ENCODE measurements at places on chromosomes 11 and 22. TPM values are rescaled to one million over a fixed set of nuclear protein-coding genes. Genes with fewer than 3 reads are reported as not detected.

GRCh38 chr11:32478277-32478731 lies 43.0 kb upstream of the WT1 start:
- DNase-seq: no peak

MRTFA gene
- 48.9 TPM for total RNA-seq

CD81 gene
- 211 TPM for total RNA-seq

FGF4 gene
- not detected for total RNA-seq

TIMP3 gene
- total RNA-seq: not detected

GRCh38 chr11:131661132-131661531 lies 290.7 kb downstream of the NTM start:
- DNase-seq: no peak

- DNase-seq: no peak
These were observed 12.3 kb downstream of the CBX6 start for GRCh38 chr22:38859581-38860282.

DNA sequence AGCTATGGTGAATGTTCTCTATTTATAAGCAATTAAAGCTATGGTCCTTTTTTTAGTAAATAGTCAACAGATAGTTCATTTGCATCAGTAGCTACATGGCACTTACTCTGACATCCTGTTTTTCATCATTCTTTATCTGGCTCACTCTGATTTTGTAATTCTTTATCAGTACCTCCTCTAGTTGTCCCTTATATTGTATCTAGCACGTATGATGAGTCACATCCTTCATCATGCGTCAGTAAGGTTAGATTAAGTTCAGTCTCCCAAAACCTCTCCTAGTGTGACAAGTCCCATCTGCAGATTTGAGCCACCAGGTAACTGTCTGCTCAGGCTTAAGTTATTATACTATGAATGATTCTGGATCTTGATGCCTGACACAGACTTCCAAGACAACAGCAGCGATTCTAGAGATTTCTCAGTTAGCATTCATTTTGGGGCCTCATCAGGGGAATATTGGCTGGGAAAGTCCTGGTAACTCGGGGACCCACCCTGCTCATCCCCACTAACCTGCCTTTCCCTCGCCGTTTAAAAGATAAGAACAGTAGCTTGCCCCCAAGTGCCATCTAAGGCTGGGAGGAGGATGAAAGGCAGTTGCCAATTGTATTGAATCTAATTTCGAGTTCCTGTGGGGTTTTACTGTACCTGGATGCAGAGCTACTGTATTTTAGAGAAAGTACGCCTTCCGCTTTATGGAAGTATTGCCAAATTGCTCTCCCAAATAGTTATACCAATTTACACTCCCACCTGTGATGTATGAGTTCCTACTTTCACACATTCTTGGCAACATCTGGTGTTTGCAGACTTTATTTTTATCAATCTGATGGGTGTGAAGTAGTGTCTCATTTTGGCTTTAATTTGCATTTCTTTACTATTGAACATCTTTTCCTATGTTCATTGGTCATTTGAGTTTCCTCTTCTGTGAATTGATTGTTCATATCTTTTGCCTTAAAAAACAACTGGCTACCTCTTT lies 55.9 kb downstream of the ZC3H12C start:
- DNase-seq: no peak

- DNase-seq: no peak
These were observed 128.0 kb downstream of the TENM4 start for GRCh38 chr11:79312617-79313529.

DNA sequence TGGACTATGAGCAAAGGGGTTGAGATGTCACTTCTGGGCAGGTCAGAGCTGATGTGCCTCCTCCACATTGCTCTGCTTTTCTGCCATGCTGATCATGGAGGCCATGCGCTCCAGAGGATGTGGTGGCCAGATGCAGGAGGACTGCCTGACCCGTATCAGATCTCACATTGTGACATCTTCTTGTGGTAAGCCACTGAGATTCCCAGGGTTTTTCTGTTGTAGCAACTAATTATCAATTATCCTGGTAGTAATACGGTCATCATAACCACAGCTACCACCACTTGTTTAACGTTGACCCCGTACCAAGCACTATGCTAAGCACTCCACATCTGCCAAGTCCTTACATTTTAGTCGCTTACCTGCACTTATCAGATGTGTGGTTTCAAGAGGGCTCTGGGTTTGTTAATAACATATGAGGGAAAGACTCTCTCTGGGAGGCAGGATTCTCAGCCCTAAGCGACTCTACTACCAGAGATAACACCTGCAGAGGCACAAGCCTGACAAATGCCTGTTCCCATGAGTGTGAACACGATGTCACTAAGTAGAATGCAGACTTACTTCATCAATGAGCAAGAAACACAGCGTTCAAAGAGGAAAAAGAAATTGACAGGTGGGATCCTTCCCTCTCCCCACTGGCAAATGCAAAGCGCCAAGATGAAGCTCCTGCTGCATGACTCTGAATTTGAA lies 63.6 kb upstream of the TIMP3 start:
- no peak for DNase-seq

VPS51 gene
- 133 TPM for total RNA-seq

GRCh38 chr11:33974804-33975203 lies 76.7 kb upstream of the CAPRIN1 start:
- DNase-seq: no peak

GRCh38 chr22:36946421-36947158 lies 33.2 kb downstream of the CSF2RB start:
- DNase-seq: no peak

DNA sequence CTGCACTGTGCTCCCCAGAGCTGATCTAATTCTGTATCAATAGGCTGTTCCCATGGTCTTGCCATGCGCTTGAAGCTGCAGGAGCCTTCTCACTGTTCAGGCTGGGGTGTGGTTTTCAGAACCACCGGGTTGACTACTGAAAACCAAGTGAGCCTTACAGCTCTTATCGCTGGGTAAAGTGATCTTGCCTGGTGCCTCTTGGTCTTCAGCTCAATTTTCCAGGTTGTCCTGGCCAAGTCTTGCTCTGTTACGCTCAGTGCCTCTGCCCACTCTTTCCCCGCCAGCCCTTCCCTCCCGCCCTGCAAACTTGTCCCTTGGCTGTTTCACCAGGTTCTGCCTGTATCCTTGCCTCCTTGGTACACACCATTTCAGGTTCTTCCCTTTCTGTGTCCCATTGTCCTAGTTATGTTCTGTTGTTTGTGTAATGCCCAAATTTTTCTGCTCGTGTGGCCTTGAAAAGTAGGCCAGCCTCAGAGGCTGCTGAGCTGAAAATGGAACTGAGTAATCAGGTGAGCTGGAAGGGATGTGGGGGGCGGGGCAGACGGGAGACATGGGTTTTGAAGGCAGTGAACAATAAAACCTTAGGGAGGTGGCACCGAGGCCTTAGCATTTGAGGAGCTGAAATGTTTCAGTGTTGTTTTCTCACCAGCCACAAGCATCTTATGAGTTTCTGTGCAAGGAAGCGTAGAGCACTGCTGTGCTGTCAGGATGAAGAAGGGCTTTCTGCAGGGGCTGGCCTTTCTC lies 11.2 kb downstream of the PEX26 start:
- DNase-seq: no peak

GNB1L gene
- total RNA-seq: 14.7 TPM

DNA sequence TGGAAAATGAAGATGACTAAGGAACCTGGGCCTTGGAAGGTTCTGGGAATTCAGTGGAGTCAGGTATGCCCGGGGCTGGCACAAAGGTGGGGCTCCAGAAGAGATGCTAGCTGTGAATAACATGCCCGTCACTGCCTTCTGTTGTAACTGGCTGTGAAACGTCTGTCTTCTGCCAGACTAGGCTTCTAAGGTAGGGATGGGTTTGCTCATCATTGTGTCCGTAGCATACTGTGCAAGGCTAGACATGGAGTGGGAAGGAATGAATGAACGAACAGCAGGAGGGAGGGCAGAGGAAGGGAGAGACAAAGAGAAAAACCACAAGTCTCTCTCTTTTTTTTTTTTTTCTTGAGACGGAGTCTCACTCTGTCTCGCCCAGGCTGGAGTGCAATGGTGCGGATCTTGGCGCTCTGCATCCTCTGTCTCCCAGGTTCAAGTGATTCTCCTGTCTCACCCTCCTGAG lies 327.4 kb downstream of the MN1 start:
- no peak for DNase-seq

- DNase-seq: no peak
These were observed 153.9 kb upstream of the C11orf58 start for GRCh38 chr11:16584569-16584968.

- DNase-seq: no peak
These were observed 26.9 kb downstream of the MICAL3 start for GRCh38 chr22:17997456-17997855.

- no peak for DNase-seq
These were observed 404.5 kb downstream of the LARGE1 start for GRCh38 chr22:33515795-33516194.

GRCh38 chr11:83051760-83052671 lies 19.7 kb downstream of the RAB30 start:
- no peak for DNase-seq

DNA sequence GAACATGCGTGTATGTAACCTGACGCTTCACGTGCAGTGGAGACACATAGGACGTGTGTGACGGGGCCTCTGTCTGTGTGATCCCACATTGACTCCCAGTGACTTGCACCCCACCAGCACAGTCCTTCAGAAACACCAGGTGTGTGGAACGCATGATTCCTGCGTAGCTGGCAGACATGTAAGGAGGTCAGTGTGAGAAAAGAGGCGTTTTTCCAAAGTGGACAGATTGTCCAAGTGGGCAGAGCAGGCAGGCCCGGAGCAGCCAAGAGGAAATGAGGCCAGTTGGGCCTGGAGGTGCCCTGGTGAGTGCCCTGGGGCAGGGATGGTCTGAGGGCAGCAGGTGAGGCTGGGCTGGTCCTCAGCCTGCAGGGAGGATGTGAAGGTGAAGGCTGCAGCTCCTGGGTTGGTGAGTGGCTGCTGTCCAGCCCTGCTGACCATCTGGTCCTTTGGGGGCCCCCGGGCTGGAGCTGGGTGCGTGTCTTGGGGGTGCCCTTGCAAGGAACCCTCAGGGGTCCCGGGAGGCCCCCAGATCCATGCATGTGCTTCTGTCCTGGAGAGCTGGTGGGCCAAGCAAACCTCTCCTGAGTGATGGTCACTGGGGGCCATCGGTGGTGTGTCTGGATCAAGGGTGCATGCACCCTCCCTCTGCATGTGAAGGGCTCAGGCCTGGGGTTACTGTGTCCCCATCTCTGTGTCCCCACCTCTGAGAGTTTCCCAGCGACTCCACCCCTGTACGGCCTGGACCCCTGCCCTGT lies 26.6 kb downstream of the SHANK3 start:
- DNase-seq: no peak

DNA sequence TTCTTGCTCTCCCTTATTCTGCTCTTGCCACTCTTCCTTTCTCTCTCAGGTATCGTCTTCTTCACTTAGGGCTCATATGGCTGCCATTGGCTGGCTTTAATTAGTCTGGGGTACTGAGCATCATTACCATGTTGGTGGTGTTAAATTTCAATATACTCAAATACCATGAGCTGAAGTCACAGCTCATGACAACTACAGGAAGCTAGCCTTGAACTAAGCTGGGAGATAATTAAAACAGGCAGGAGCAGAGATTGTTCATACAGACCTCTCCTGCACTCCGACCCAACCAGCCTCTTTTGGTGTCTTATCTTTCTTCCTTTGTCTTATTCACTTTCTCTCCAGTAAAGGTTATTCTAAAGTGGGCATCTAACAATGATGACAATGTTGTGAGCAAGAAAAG lies 130.9 kb upstream of the BLID start:
- DNase-seq: no peak

GRCh38 chr11:70643642-70644041 lies 245.3 kb downstream of the CTTN start:
- DNase-seq: no peak

DNA sequence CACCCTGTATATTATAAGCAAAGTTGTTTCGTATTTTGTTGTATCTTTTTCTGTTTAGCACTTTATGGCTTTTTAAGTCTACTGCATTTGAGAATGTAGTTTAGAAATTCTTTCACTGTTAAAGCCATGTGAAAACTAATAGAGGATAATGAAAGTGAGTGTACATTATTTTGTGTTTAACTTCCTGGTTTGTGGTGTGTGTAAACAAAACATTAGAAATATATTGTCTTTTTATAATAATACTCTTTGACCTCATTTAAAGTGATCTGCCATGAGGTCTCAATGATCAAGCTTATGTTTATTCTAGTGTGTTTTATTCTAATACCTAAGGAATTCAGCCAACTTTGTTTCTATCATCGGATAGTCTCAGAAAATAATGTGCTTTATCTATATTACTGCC lies 27.4 kb upstream of the TMEM45B start:
- DNase-seq: no peak

- peak; percentile 48 for DNase-seq
These were observed 2.1 kb downstream of the METTL15 start for GRCh38 chr11:28110108-28110820.

All from activated T-helper 2 cell treated with anti-CD3 and anti-CD28 coated beads, Interferon-gamma antibody, Interleukin-2, Interleukin-4, amounts not matched to agents 10 μg/mL and 5 μg/mL and 100 μg/mL, durations not matched to agents 14 hours and 24 hours and 36 hours (primary cell).